ENCODE measurements at places on chromosomes 6 and 20. TPM values are rescaled to one million over a fixed set of nuclear protein-coding genes. Genes with fewer than 3 reads are reported as not detected.

SLC26A8 gene
- not detected for total RNA-seq

LTA gene
- not detected for total RNA-seq

OR2H1 gene
- total RNA-seq = not detected

ANKRD66 gene
- not detected for total RNA-seq

OGFRL1 gene
- total RNA-seq = 14.4 TPM

LRRC1 gene
- 6.1 TPM for total RNA-seq

NKAPL gene
- 0.83 TPM for total RNA-seq

PLTP gene
- total RNA-seq = 5.0 TPM

FAM83C gene
- total RNA-seq = not detected

NEURL2 gene
- 0.56 TPM for total RNA-seq

GCNT2 gene
- total RNA-seq = 0.90 TPM

TMEM170B gene
- 0.28 TPM for total RNA-seq

TRIM31 gene
- total RNA-seq = not detected

LY86 gene
- not detected for total RNA-seq

GPLD1 gene
- total RNA-seq = 0.28 TPM

DYNLT2 gene
- total RNA-seq = 1.1 TPM

LTB gene
- total RNA-seq = not detected

ULBP2 gene
- total RNA-seq = 7.2 TPM

PKIB gene
- 13.1 TPM for total RNA-seq

DDRGK1 gene
- total RNA-seq = 20.6 TPM
